ENCODE measurements at places on chromosomes 3 and 15. TPM values are rescaled to one million over a fixed set of nuclear protein-coding genes. Genes with fewer than 3 reads are reported as not detected.

The GOLGA8J gene
- total RNA-seq = 0.06 TPM

The ADCY5 gene
- total RNA-seq = 0.44 TPM

The PYDC2 gene
- not detected for total RNA-seq

The MORF4L1 gene
- total RNA-seq = 345 TPM

The DUOX2 gene
- 0.06 TPM for total RNA-seq

The CELSR3 gene
- 4.5 TPM for total RNA-seq

The TNNC1 gene
- 1.2 TPM for total RNA-seq

The ZNF620 gene
- 1.9 TPM for total RNA-seq

The ADAMTS9 gene
- total RNA-seq = 0.92 TPM

The CSPG5 gene
- total RNA-seq = 1.4 TPM

The SCAANT1 gene
- not detected for total RNA-seq

The EPB42 gene
- total RNA-seq = not detected

The RBP2 gene
- not detected for total RNA-seq

The PSMD2 gene
- 307 TPM for total RNA-seq

The GPR160 gene
- 1.5 TPM for total RNA-seq

The LRRIQ4 gene
- total RNA-seq = not detected

The DPPA4 gene
- not detected for total RNA-seq

The FBXW12 gene
- total RNA-seq = not detected

The KBTBD13 gene
- total RNA-seq = not detected

The CA12 gene
- total RNA-seq = 168 TPM

The TTLL13 gene
- total RNA-seq = 0.09 TPM

The UPK1B gene
- total RNA-seq = 12.9 TPM

The FBXO40 gene
- not detected for total RNA-seq

The CIB2 gene
- 29.6 TPM for total RNA-seq

The SLC12A1 gene
- not detected for total RNA-seq

The NT5DC2 gene
- 105 TPM for total RNA-seq

The SEC22A gene
- total RNA-seq = 20.3 TPM

The SLC30A4 gene
- total RNA-seq = 2.0 TPM

The LYZL4 gene
- total RNA-seq = not detected

The SH3GL3 gene
- 0.67 TPM for total RNA-seq

The SLC15A2 gene
- 0.07 TPM for total RNA-seq

The TMEM207 gene
- total RNA-seq = not detected

The GABRG3 gene
- 0.12 TPM for total RNA-seq

The DCUN1D1 gene
- total RNA-seq = 20.8 TPM
